ENCODE measurements at places on chromosomes 7 and 10.

DNA sequence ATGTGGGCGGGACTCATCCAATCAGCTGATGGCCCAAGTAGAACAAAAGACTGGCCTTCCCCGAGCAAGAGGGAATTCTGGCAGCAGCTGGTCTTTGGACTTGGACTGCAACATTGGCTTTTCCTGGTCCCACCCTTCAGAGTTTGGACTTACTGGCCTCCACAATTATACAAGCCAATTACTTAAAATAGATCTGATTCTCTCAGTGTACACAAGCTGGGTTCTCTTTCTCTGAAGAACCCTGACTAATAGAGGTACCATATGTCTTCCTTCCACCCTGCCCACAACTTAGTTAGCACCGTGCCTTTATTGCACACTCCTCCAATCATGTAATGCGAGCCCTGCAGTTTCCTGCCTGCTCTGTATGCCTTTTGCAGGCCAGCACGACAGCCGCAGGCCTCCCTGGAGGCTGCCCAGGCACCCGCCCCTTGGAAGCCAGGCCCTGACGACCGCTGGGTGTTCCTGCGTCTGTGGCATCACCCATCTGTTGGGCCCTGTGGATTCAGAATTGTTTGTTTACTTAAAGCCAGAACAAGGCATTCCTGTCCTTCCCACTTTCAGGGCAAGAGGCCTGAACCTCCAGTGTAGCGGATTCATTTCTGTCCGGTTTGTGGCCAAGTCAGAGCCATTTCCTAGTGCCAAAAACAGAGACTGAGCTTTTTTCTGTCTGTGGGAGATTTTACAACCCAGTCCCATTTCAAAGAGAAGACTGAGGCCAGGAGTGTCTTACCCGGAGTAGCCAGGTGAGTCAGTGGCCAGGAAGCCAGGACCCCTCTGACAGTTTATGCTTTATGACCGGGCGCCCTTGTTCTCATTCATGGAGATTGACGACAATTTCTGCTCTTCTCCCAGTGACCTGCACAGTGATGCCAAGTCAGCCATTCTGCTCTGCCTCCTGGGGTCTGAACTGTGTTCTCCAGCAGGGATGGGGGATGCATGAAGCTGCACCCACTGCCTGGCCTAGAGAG lies 968 bp upstream of the INMT start:
- no peak for DNase-seq

- no peak for DNase-seq
These were observed 5.2 kb downstream of the GOT1 start for GRCh38 chr10:99425204-99425603.

GRCh38 chr7:114988755-114989375 lies 67.0 kb downstream of the MDFIC start:
- no peak for DNase-seq

- DNase-seq: no peak
These were observed 30.7 kb downstream of the THNSL1 start for GRCh38 chr10:25047088-25047487.

- no peak for DNase-seq
These were observed 681.8 kb downstream of the TYW1 start for GRCh38 chr7:67678419-67678818.

- DNase-seq: no peak
These were observed 72.9 kb upstream of the ARMC3 start for GRCh38 chr10:22854935-22855421.

GRCh38 chr10:6918305-6918704 lies 338.2 kb upstream of the PRKCQ start:
- DNase-seq: peak; percentile 46

DNA sequence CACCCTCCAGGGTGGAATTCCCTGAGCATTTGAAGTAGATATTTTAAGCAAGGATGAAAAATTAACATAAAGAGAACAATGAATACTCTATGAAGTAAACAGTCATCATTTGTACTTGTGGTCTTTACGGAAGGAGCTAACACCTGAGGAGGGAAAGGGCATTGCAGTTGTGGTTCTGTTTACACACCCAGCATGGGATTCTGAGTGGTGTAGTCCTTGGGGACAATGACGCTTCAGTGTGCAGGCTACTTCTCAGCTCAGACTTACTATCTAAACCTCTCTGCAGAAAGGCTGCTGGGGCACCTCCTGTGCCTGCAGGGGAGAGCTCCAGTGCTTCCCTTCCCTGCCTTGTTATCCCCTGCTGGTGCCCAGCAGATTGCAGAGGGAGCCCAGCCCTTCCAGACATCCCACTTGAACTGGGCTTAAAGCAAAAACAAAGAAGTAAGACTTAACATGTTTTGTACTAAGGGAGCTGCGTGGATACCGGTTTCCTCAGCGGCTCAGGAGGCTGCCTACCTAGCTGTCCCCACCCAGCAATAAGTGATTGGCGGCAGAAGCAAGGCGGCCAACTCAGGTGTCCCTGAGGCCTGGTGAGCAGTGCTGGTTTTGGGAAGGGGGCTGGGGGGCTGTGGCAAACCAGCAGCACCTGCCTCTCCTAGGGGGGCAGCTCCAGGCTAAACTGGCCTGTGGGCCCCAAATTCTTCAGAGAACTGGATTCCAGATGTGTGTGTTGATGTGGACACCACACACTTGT lies 89.1 kb downstream of the CELF2 start:
- no peak for DNase-seq

DNA sequence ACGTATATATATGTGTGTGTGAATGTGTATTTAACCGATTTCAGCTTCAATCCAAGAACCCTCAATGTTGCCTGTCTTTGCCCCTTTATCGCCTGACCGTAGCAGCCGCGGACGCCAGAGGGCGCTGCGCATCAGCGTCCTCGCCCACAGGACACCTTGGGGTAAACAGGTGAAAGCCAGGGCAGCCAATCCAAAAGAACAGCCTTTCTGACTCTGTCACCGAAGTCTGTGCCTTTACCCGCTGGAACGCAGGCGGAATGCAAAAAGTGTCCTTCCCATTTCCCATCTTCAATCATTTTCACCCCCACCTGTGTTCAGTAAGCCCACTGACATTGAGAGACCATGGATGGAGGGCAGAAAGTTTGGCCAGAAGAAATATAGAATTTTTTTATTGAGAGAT lies 3.6 kb downstream of the NXPH1 start:
- DNase-seq: peak; percentile 81

DNA sequence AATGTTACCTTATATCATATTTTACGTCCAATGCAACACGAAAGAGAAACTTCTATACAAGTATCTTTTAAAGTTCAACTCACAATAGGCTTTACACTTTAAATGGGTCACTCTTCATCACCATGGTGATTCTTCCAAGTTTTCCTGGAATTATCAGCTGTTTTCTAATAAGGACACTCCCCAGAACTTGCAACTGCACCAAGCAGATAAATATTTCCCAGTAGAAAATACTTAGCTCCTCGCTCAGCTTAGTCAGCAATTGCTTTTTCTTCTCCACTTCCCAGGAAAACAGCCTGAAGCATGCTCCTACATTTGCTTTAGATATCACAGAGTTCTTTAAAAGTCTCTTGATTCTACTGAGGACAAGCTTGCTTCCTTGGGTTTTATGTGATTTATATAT lies 25.7 kb upstream of the ADD3 start:
- no peak for DNase-seq

DNA sequence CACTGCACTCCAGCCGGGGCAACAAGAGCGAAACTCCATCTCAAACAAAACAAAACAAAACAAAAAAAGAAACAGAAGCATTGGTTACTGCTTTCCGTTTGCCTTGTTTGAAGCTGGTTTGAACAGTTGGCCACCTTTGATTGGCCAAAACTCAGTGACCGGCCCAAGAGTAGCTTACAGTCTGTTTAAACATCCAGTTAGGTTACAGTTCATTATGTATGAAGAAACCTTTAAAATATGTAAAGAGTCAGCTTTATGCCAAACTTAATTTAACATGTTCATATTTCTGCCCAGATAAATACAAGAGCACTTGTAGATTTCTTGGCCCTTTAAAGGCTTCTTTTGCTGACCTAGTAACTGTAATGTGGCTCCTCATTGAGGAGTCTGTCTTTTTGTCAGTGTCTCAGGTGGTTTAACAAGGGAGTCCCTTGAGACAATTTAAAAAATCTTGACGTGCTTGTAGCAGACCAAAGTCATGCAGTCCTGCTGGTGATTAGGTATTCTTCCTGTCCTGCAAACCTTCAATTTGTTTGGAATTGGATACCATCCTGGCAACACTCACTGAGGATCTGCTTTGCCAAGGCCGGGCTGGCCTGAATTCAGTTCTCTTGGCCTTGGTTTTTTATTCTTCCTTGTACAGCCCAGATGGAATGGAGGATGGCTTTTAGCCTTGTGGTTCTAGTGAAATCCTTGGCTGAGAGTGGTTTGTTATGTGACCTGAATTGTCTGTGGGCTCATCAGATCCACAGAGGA lies 128.9 kb downstream of the PLXDC2 start:
- DNase-seq: no peak

DNA sequence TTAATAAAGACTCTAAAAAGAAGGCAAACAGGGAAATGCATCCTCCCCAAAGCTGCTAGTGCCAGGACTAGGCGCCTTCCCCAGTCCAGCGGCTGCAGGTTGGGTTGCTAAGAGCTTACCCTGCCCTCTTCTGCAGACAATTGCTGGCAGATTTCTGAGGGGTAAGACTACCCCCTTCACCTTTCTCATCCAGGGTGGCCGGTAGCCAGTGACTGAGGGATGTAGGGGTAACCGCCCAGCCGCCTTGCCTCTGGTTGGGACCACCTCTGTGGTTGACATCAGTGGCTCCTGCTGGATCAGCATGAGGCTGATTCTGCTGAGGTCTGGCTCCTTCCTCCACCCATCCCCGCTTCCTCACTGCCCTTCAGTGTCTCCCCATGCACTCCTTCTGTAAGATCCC lies 71.2 kb downstream of the ADCYAP1R1 start:
- no peak for DNase-seq

DNA sequence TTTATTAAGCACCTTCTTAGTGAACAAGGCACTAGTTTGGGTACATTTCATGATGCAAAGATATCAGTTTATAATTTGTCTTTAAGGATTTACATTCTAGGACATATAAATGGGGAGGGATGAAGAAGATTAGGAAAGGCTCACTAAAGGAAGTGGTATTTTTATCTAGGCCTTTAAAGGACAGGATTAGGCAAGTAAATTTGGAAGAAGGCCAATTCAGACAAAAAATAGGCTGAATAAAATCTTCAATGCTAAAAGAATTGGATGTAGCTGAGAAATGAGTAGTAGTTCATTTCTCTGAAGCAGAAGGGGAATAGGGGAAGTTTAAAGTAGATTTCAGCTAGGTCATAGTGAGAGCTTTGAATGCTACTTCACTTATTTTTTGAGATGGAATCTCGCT lies 4.8 kb upstream of the FAM24B start:
- no peak for DNase-seq

- DNase-seq: no peak
These were observed 20.5 kb downstream of the ARHGAP12 start for GRCh38 chr10:31908157-31908556.

- no peak for DNase-seq
These were observed 21.6 kb downstream of the MEST start for GRCh38 chr7:130513447-130513846.

DNA sequence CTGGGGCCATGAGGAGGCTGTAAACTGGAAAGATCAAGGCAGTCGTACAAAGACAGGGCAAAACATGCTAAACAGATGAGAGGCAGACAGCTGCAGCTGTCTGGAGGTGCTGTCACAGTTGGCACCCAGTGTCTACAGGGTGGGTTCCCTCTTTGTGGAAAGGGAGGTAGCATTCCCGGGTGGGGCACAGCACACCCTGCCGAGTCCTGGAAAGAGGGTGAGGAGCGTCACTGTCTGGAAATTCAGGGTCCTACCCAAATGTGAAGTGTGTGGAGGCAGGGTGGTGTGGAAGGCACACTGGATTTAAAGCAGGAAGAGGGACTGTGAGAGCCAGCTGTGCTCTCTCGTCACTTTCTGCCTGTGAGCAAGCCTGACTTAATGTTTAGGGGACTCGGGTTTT lies 356.2 kb downstream of the SDK1 start:
- no peak for DNase-seq

GRCh38 chr7:51543801-51544553 lies 227.4 kb upstream of the COBL start:
- DNase-seq: no peak

GRCh38 chr7:88140947-88141346 lies 78.9 kb downstream of the SRI start:
- DNase-seq: peak; percentile 25

GRCh38 chr10:129483430-129484010 lies 16.5 kb downstream of the MGMT start:
- no peak for DNase-seq

DNA sequence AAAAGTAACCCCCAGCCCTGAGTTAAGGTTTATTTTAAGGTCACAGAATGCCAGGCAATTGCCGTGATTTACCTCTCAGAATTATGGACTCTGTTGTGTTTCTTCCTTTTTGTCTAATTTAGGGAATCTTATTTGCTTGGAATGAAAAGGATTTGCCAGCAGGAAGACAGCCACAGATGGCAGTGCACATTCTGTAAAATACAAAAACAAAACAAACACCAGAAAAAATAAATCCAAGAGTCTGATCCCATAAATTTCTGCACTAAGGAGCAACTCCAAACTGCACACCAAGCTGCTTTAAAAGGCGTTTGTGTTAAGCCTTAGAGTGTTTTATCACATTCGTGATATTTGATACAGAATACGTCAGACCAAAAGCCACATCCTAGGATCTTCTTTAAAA lies 199.0 kb upstream of the C7orf33 start:
- no peak for DNase-seq

DNA sequence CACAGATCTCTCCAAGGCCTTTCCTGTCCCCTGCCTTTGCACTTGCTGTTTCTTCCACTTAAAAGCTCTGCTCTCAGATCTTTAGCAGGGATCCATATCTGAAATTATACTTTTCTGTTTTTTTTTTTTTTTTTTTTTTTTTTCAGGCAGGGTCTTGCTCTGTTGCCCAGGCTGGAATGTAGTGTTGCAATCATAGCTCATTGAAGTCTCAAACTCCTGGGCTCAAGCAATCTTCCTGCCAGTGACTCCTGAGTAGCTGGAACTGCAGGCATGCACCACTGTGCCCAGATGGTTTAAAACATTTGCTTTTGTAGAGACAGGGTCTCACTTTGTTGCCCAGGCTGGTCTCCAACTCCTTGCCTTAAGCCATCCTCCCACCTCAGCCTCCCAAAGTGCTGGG lies 5.0 kb upstream of the TSPAN15 start:
- DNase-seq: no peak

DNA sequence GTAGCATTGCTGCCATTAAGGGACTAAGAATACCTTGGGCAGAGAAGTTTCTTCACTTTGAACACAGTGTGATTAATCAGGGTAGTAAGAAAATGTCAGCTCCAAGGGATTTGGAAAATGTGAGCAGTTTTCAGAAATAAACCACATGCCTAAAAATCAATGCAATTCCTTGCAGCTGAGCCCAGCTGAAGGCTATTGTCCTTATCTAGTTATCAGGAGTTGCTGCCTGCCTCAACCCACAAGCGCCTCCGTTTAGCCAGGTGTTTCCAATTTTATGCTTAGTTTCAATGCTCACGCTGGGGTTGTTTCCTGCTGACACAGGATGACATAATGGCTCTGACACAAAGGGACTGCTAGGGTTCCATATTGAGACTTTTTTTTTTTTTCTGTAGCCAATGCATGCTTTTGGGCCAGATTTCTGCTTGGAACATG lies 132.3 kb upstream of the ANK3 start:
- DNase-seq: peak; percentile 22

Measured in iPS-NIHi11 (cell line).